ENCODE measurements at places on chromosomes 6 and 20.

- DNase-seq, result no peak
Measured at GRCh38 chr6:144377586-144378210, 92.6 kb downstream of the UTRN start.

DNA sequence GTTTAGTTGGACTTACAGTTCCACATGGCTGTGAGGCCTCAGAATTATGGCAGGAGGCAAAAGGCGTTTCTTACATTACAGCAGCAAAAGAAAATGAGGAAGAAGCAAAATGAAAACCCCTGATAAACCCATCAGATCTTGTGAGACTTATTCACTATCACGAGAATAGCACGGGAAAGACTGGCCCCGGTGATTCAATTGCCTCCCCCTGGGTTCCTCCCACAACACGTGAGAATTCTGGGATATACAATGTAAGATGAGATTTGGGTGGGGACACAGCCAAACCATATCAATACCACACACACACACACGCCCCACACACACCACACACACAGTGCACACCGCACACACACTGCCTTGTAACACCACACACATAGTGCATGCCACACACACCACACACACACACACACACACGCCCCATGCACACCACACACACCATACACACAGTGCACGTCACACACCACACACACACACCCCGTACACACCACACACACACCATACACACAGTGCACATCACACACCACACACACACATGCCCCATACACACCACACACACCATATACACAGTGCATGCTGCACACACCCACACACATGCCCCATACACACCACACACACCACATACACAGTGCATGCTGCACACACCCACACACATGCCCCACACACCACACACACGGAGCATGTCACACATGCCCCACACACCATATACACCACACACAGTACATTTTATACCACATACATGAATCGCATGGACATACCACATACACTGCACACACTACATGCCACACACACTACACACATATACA, 310.5 kb downstream of the TAF4 start:
- DNase-seq, result no peak

DNA sequence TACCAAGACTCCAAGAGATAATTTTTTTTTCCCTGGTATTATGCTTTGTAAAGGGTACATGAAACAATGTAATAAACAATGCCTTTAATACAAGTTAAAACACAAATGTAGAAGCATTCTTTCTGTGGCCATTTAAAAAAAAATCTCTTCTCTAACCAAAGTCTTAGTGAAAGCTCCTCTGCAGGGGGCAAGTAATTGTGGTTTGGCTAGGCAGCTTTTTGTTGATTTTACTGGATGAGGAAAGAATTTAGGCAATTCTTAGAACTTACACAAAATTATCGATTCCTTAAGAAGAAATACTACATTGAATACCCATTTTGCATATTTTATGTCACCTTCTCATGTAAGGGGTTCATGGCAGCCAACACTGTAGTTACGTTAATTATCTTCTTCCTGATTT, 12.4 kb downstream of the TFB1M start:
- DNase-seq, result no peak

- no peak for DNase-seq
Measured at GRCh38 chr20:40082436-40082835, 606.6 kb downstream of the MAFB start.

- DNase-seq, result no peak
Measured at GRCh38 chr6:87806635-87807034, 104.6 kb upstream of the AKIRIN2 start.

GRCh38 chr6:152170702-152171667, 363.5 kb downstream of the ESR1 start:
- no peak for DNase-seq

DNA sequence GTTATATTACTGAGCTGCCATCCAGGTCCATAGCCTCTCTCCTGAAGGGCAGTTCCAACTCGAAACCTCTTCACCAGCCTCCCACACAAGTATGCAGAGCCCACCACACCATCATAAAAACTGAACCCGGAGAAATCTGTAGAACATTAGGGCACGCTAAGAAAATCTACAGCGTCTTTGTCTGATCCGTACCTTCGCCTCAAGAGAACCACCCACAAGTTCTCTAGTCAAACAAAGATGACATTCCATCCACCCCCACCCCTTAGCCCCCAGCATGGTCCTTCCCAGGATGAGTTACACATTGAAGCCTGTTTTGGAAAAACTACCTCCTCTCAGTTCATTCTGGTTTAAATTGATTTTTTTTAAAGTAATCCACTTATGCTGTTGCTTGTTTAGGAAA, 219.7 kb downstream of the ZMYND8 start:
- DNase-seq, result no peak

DNA sequence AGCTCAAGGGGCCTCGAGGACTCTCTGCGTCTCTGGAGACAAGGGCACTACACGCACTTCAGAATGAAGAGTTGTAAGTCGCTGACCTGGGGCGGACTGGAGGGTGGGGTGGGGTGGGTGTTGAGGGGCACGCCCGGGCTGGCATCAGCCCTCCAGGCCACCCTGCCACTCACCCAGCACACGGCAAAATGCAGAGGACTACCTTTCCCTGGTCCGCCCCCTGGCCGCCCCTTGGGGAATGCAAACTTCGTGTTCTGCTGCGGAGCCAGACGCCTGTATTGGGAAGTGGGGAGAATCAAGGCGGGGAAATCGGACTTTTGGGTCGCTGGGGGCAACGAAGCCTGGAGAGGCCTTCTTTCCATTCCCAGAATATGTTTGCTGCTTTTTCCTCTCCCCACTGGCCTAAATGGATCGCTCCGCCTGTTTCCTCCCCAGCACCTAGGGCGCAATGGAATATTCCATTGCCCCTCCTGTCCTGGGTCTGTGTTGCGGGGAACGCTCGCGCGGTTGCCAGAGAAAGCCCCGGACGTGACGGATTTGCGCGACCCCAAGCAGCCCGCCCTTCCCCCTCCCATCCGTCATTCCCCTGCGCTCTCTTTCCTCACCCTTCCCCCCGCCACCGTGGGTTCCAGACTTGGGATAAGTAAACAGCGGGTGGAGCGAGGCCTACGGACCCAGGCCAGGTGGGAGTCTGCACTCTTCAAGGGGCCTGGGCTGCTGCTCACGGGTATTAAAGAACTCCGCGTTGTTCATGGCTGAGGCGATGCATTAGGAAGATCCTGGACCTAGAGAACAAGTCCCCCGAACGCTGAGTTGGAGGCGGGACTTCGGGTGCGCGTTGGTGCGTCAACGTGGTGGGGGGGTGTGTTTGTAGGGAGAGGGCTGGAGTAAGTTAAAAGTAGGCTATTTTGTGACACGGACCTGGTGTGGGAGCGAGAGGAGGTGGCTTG, at the start of gene PPT2:
Gene PPT2, plus strand, starts transcription at position 578 of the 950 bp plus-strand sequence. CDS start 454 bp downstream, outside the sequence.
- peak; percentile 78 for DNase-seq

- no peak for DNase-seq
Measured at GRCh38 chr6:146770275-146770964, 171.6 kb downstream of the ADGB start.

DNA sequence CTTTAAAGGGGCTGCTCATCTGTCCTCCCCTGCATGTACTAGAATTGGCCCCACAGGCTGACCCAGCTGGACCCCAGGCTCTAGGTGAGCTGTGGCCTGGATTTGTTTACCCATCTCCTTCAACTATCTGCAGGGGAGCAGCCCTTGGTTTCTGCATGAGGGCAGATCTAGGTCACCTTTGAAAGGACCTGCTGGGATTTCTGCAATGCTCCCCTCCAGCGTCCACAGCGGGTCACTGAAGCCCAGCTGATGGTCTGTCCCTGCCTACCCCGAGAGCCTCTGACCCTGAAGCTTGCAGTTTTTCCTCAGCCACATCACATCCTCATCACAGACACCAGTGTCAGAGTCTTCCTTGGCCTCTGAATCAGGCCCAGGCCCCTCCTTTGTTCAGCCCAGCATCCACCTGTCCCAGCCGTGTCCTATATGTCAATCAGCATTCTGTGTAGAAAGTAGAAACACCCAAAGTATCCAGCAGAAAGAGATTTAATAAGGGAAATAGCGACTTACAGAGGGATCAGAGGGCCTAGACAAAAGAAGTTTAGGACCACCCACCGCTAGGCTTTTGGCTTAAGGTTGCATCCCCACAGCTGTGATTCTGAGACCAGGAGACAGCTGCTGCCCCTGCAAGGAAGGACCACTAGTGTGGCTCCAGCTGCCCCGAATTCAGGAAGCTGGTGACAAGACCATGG, 243.1 kb downstream of the LRFN2 start:
- no peak for DNase-seq

DNA sequence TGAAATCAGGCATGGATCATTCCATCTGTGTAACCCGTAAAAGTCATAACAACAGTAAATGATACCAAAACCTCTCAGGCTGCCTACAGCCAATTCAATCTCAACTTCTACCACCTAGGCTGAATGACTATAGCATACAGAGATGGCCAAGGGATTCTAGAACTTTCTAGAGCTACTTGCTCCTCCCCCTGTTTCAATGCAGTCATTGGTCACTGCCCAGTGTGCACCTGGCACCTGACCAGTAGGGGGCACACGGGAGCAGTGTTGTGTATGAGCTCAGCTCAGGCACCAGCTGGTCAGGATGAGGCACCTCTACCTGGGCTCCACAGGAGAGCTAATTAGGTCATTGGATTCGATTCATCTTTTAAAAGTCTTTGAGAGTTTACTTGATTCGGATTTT, 86.2 kb downstream of the PLEKHG1 start:
- DNase-seq, result peak; percentile 60

- no peak for DNase-seq
Measured at GRCh38 chr20:62361799-62362589, 5.1 kb downstream of the LAMA5 start.
